ENCODE measurements at places on chromosomes 3 and 15.

DNA sequence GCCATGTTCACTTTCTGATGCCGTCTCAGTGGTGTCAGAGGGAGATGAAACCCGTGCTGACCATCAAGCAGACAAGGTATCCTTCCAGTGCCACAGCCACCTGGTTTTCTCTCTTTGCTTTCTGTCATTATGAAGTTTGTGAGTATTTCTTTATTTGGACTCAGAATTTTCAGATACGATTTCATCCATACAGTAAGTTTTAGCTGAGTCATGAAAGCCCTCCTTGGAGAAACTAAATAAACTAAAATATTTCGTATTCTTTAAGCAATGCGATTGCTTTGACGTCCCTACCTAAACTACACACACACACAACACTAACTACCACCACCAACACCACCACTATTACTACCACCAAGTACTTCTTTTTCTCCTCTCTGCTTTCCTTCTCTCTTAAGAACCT is 350.1 kb downstream of the NTRK3 start:
- DNase-seq: no peak

DNA sequence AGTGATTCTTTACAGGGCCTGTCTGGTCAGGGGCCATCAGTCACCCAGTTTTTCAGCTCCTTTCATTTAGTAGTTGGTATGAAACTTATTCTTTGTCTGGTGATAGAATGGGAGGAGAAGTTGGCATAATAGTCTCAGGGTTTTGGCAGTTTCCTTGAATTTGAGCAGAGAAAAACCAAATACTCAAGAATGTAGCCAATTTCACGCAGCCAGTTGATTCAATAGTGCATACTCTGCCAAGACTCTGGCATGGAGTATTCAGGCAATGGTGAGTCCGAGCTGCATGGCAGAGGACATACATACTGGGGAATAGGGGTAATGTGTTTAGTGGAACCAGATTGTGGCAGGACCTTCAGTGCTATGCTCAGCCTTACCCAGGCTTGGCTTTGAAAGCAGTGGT is 118.3 kb downstream of the GALK2 start:
- no peak for DNase-seq

- DNase-seq: no peak
Observed at GRCh38 chr3:51734572-51734907, 27.7 kb downstream of the GRM2 start.

DNA sequence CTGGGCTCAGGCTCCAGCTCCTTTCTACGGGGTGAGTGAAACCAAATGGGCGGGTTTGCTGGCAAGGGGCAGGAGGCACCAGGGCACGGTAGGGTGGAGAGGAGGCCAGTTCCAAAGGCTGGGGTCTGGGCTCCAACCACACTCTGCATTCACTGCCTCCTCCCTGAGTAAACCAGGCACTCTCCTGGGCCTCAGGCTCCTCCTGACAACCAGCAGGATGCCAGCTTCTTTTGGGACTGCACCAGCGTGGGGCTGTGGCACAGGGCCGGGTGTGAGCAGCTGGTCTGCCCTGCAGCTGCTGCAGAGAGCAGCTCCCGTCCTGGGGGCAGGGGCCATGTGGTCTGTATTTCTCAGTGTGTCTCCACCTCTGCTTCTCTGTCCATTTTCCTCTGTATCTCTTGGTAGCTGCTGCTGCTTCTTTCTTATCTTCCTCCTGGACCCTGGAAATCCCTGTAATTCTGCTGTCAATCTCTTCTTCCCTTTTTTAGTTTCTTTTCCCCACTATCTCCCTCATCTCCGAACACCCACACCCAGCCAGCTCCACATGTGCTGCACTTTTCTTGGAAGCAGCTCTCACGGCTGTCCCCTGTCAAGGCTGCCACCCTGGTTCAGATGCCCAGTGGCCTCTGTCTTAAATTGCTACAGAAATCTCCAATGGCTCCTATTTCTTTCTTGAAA is 54.9 kb upstream of the TBC1D21 start:
- DNase-seq: no peak

DNA sequence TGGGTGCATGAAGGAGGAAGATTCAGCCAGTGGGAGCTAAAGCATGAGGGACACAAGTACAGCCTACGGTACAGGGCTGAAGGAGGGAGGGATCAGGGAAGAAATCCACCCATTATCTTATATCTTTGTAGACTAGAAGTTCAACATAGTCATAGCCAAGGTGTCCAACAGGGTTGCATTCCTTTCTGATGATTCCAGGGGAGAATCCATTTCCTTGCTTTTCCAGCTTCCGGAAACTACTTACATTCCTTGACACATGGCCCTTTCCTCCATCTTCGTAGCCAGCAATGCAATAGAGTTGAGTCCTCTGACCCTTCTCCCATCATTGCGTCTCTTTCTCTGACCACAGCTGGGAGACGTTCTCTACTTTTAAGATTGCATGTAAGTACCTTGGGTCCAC is 471.0 kb upstream of the SEMA6D start:
- no peak for DNase-seq

- no peak for DNase-seq
Observed at GRCh38 chr15:96851613-96852012, 521.1 kb downstream of the NR2F2 start.

GRCh38 chr3:40524568-40525285 is at the start of gene ZNF621:
TSS of gene ZNF621 (plus strand) at chr3:40524960. CDS start at chr3:40525841, 881 bp downstream.
- DNase-seq: peak; percentile 88

- no peak for DNase-seq
Observed at GRCh38 chr15:35533130-35534110, 12.5 kb downstream of the DPH6 start.

GRCh38 chr15:92810418-92811138 is 89.5 kb upstream of the CHD2 start:
- peak; percentile 61 for DNase-seq
